ENCODE measurements at places on chromosomes 11 and 22. TPM values are rescaled to one million over a fixed set of nuclear protein-coding genes. Genes with fewer than 3 reads are reported as not detected.
A peak's percentile ranks its signal among the peaks of the same experiment; 100 is the strongest.

The PTPN5 gene
- total RNA-seq: not detected

The GRK3 gene
- 0.11 TPM for total RNA-seq

GRCh38 chr11:33266393-33267215, 9.4 kb downstream of the HIPK3 start:
- DNase-seq: peak; percentile 72
- H3K27me3 ChIP-seq: no peaks in the 10 kb centered on the region
- H3K4me3 ChIP-seq: no peak overlapping the region
- no peaks in the 10 kb centered on the region for H3K36me3 ChIP-seq

DNA sequence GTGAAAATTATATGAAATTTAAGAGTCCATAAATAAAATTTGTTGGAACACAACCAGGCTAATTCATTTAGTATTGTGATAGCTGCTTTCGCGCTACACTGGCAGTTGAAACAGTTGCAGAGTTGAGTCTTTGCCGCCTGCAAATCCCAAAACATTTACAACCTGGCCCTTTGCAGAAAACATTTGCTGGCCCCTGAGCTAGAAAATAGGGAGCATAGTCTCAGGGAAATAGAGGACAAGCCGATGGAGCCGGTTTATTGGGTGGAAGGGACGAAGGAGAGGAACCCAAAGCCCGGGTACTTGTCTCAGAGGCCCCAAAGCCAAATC, 527 bp upstream of the SAC3D1 start:
- no peak for DNase-seq
- H3K4me3 ChIP-seq: peak overlapping the region; percentile 75
- H3K4me1 ChIP-seq: no peaks in the 10 kb centered on the region
- H3K36me3 ChIP-seq: no peaks in the 10 kb centered on the region

GRCh38 chr11:92839450-92839849, 130.0 kb upstream of the MTNR1B start:
- no peaks in the 10 kb centered on the region for H3K4me1 ChIP-seq
- H3K36me3 ChIP-seq: no peaks in the 10 kb centered on the region
- no peaks in the 10 kb centered on the region for H3K27me3 ChIP-seq
- H3K27ac ChIP-seq: no peak overlapping the region

The ACRV1 gene
- total RNA-seq: not detected

GRCh38 chr11:61361741-61362541, at the start of the genes CYB561A3 and TMEM138:
CYB561A3 (minus strand) TSS chr11:61361882; CDS start chr11:61356713, 5,169 bp downstream.
TMEM138 (plus strand) TSS chr11:61362374; CDS start chr11:61364391, 2,017 bp downstream.
- DNase-seq: peak; percentile 99
- peak within 1 kb of the TSS; percentile 78 for H3K4me3 ChIP-seq
- H3K27me3 ChIP-seq: no peaks in the 10 kb centered on the region
- peaks cover 13% of the 10 kb centered on the region for H3K4me1 ChIP-seq

- no peak overlapping the region for H3K4me3 ChIP-seq
- no peaks in the 10 kb centered on the region for H3K27me3 ChIP-seq
- no peak for DNase-seq
Measured at GRCh38 chr22:30041475-30041874, 38.8 kb upstream of the HORMAD2 start.

GRCh38 chr11:32005786-32006416, 85.0 kb upstream of the RCN1 start:
- peaks cover 23% of the 10 kb centered on the region for H3K27me3 ChIP-seq
- H3K36me3 ChIP-seq: no peaks in the 10 kb centered on the region
- H3K4me1 ChIP-seq: 0 out of 2 replicates have a peak, but pooled peaks cover 12% of the 10 kb centered on the region
- DNase-seq: peak; percentile 39

- H3K27me3 ChIP-seq: no peaks in the 10 kb centered on the region
- no peak overlapping the region for H3K27ac ChIP-seq
- H3K4me1 ChIP-seq: peaks cover 9% of the 10 kb centered on the region
- no peaks in the 10 kb centered on the region for H3K36me3 ChIP-seq
- no peak overlapping the region for H3K4me3 ChIP-seq
Measured at GRCh38 chr11:62865635-62866034, 15.1 kb upstream of the SLC3A2 start.

DNA sequence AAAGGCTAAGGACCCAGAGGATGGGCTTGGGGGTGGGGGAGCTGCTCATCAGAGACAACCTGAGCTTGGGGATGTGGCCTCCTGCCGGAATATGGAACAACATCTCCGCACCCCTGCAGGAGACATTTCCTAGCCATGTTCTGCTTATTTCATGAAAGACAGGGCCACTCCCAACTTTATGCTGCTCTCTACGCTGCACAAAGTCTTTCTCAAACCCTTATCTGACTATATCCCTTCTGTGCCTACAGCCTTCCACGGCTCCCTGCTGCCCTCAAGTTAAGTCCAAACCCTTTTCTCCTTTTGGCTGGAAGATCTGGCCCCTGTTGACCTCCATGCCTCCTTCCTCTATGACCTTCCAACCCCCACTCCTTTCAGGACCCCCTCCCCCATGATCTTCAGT, 562.0 kb downstream of the MN1 start:
- no peaks in the 10 kb centered on the region for H3K27me3 ChIP-seq
- H3K4me1 ChIP-seq: peaks cover 17% of the 10 kb centered on the region
- H3K27ac ChIP-seq: peak overlapping the region; percentile 67
- DNase-seq: peak; percentile 37
- no peak overlapping the region for H3K4me3 ChIP-seq
- H3K36me3 ChIP-seq: no peaks in the 10 kb centered on the region

The PGM2L1 gene
- total RNA-seq: 4.6 TPM

DNA sequence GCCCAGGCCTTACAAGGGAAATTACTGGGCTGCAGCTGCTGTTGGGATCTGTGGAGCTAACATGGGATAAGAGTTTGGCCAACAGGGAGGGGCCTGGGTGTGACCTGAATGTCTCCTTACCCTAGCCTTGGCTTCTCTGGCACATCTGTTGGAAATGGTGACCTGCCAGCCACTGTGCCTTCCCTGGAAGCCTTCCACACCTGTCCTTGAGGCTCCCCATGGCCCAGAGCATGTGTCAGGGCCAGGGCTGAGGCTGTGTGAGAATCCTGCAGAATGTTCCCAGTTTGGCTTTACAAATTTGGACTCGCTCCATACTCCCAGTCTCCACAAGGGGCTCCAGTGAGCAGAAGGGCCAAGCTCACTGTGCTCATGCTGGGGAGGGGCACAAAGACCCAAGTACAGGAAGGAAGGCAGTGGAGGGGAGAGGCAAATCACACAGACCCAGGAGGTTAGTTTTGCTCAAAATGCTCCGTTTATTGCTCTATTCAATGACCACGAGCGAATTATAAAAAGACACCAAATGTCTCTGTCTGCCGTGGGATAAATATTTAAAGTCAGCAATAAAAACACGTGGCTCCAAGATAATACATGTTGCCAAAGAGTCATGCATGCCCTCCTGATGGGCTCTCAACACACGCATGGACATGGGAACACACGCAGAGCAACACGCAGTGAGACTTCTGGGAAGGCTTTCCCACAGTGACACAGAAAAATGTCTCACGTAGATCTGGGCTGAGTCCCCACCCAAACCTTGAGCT, 1.7 kb upstream of the IGSF22 start:
- DNase-seq: peak; percentile 64
- H3K27ac ChIP-seq: no peak overlapping the region
- H3K4me1 ChIP-seq: no peaks in the 10 kb centered on the region

DNA sequence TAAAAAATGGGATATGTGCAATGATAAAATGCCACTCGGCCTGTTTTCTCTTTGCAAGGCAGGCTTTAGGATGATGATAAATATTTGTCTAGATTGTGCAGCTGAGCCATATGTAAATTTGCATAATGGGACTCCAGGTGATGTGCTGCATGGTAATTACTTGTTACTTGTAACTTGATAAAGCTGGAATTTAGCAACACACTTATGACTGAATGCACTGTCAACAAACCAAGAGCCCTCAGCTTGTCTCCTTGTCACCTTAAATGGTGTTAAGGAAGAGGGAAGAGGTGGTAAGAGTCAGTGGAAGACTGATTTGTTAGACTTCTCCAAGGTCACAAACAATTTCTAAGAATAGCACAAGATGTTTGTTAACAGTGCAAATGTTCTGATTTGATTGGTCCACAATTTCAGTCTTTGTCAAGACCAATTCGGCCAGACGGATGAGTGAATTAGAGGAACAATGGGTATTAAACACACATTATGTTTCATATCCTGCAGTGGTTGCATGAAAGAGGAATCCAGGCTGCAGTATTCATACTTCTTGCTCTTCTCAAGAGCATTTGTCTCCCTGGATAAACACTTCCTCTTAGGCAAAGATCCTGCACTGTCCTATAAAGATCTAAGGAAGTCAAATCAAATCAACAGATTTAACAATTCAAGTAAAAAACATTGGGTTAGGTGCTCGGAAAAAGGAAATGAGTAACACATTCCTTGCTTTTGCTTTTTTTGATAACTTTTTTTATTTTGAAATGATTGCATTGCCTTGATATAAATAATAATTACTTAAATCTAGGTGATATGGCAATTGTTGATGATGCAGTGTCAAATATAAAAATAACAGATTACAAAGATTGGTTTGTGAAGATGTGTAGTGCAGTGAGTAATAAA, 448.3 kb upstream of the DDI1 start:
- H3K27ac ChIP-seq: no peak overlapping the region
- no peak overlapping the region for H3K4me3 ChIP-seq
- no peaks in the 10 kb centered on the region for H3K27me3 ChIP-seq

DNA sequence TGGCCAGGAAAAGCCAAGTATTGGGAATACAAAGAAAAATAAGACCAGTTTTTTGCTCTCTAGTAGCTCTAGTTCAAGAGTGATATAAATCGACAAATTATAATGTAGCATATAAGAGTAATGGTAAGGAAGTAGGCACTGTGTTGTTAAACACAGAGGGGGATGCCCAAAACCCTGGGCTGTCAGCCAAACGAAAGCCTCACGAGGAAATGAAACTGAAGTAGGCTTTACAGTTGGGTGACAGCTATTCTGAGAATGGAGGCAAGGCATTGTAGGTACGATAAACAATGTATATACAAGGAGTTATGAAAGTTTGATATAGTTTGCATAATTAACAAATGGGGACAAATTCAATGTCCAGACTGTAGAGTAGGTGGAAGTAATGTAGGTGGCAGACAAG, 176.4 kb downstream of the FAM181B start:
- no peak overlapping the region for H3K4me3 ChIP-seq
- H3K27me3 ChIP-seq: no peaks in the 10 kb centered on the region
- H3K4me1 ChIP-seq: no peaks in the 10 kb centered on the region
- no peak overlapping the region for H3K27ac ChIP-seq
- H3K36me3 ChIP-seq: no peaks in the 10 kb centered on the region

DNA sequence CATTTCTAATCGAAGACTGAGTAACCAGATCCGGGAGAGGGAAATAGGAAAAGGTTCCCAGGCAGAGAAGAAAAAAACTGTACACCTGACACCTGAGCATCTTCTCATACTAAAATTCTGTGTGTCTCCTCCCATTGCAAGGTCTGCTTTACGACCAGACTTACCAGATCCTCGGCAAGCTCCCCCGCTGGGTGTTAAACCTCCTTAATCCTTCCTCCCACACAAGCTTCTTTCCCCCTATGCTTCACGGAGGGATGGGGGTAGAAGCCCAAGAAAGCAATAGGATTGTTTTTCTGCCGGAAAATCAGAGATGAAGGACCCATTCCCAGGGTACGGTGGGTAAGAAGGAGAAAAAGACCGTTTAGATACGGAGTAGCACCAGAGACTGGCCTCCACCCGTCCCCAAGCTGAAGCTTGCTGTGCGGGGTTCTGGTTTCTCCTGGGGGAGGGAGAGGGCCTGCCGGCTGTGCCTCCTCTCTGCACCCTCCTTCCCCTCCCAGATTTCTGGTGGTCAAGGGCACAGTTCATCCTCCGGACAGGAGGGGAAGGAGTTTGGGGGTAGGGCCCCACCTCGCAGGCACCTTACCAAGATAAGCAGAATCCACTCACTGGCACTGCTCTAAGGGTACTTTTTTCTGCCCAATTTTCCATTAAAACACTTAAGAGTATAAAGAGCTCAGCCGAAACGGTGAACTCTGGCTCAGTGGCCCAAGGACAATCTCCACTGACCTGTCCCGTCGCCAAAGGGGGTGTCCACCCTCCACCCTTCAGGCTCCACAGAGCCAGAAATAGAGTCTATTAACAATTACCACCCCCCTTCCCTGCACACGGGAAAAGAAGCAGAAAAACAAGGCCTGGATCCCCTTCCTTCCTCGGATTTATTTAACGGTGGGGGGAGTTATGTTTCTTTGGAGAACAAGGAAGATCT, 1.2 kb downstream of the TOB2 start:
- peaks cover 20% of the 10 kb centered on the region for H3K4me1 ChIP-seq
- H3K27me3 ChIP-seq: no peaks in the 10 kb centered on the region
- H3K36me3 ChIP-seq: peaks cover 11% of the 10 kb centered on the region
- peak overlapping the region; percentile 93 for H3K27ac ChIP-seq
- peak; percentile 57 for DNase-seq

DNA sequence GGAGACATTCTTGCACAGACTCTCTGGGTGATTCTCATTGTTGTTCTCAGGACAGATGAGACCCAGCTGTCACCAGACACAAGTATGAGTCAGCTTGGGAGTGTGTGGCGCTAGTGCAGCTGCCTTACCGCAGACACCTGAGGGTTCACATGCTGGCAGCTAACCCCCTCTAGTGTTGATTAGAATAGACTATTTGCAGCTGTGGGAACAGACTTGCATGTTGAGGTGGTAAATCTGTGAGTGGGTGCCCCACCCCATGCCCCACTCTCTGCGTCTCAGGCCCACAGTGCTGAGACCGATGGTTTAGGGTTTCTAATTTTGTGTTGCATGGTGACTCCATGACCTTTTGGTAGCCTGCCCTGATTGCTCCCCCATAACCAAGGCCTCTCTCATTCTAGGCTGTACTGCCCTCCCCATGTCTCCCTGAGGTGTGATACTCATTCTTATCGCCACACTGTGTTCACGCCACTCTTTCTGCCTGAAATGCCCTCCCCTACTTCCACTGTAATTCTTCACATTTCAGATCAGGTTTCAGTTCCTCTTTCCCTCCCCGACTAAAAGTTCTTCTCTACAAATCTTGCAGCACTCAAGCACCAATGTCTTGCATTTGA, 73.7 kb upstream of the KIRREL3 start:
- H3K4me1 ChIP-seq: peaks cover 9% of the 10 kb centered on the region
- H3K36me3 ChIP-seq: no peaks in the 10 kb centered on the region
- DNase-seq: peak; percentile 84
- H3K27ac ChIP-seq: no peak overlapping the region
- peaks cover 46% of the 10 kb centered on the region for H3K27me3 ChIP-seq
- H3K4me3 ChIP-seq: no peak overlapping the region

- DNase-seq: no peak
- peaks cover 84% of the 10 kb centered on the region for H3K27me3 ChIP-seq
- H3K27ac ChIP-seq: no peak overlapping the region
Measured at GRCh38 chr22:36617694-36618522, 85.6 kb downstream of the CACNG2 start.

The KCNJ1 gene
- total RNA-seq: not detected

GRCh38 chr11:114256176-114256966, 39.8 kb upstream of the NNMT start:
- no peaks in the 10 kb centered on the region for H3K4me1 ChIP-seq
- H3K27me3 ChIP-seq: peaks cover 3% of the 10 kb centered on the region
- no peaks in the 10 kb centered on the region for H3K36me3 ChIP-seq
- H3K4me3 ChIP-seq: no peak overlapping the region

Data from GM23248 (cell line).